ENCODE measurements at places on chromosomes 7 and 10.

GRCh38 chr7:157760004-157760730 lies 423.4 kb downstream of the DNAJB6 start:
- no peak for DNase-seq

DNA sequence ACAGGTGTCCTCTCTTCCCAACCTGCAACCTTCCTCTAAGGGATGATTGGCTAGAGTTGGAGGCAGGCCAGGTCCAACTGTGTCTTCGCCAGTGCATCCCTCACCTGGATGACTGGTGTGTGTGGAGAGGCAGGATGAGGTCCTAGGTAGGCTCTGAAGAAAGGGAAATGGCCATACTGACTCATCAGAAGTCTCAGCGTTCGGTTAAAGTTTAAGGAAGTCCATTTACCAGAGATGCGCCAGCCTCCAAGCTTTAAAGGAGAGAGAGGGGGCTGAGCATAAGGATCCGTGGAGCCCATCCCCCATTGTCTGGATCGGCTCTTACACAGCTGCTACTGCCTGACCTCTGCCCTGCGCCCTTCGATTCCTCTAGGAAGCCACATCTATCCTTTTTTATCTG lies 4.4 kb downstream of the KEL start:
- no peak for DNase-seq

GRCh38 chr7:105742787-105743186 lies 133.6 kb downstream of the ATXN7L1 start:
- DNase-seq, result no peak

DNA sequence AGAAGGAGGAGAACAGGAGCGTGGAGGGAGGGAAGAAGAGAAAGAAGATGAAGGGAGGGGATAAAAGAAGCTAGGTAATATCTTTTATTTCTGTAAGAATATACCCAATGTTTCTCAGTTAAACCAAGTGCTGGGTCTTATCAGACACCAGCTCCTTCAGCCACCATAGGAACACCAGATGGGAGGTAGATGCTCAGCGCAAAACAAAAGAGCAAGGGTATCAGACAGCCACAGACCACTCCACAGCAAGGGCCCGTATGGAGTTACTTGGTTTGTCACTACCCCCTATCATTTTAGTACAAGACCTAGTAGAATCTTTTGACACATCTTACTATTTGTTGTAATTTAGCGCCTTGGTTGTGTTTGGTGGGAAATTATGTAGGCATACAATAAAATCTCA lies 65.9 kb upstream of the FAM133B start:
- no peak for DNase-seq

GRCh38 chr7:115221456-115221855 lies 299.6 kb downstream of the MDFIC start:
- no peak for DNase-seq

DNA sequence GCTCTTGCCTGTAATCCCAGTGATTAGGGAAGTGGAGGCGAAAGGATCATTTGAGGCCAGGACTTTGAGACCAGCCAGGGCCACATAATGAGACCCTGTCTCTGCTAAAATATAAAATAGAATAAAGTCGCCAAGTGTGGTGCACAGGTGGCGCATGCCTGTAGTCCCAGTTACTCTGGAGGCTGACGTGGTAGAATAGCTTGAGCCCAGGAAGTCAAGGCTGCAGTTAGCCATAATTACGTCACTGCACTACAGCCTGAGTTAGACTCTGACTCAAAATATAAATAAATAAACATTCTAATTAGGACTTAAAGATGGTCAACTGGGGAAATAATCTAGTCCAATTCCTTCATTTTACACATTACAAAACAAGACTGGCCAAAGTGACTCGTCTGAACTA lies 768 bp downstream of the CHCHD2 start:
- peak; percentile 12 for DNase-seq

GRCh38 chr10:49289480-49289879 lies 9.5 kb upstream of the C10orf71 start:
- DNase-seq, result no peak

GRCh38 chr10:90313576-90314325 lies 544.1 kb downstream of the HTR7 start:
- no peak for DNase-seq

- DNase-seq, result no peak
Observed at GRCh38 chr10:80158598-80159127, 26.1 kb downstream of the PLAC9 start.

- no peak for DNase-seq
Observed at GRCh38 chr7:3466261-3466660, 165.2 kb downstream of the SDK1 start.

DNA sequence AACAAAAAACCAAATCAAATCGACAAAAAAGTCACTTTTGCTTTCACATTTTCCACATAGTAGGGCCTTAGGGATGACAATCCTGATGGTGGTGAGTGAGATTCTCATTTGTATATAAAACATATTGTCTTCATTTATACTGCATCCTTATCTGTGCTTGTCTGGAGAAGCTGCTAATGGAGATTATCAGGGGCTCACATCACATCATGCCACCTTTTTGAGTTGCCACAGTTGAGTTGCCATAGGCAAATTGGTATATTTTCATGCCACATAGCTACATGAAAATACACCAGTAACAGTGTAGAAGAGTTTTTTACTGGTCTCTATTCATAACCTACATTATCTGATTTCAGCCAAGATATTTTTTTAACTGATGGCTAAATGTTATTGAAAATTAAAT lies 85.3 kb downstream of the CNTNAP2 start:
- no peak for DNase-seq

GRCh38 chr7:155842496-155843265 lies 30.4 kb upstream of the SHH start:
- DNase-seq, result no peak

DNA sequence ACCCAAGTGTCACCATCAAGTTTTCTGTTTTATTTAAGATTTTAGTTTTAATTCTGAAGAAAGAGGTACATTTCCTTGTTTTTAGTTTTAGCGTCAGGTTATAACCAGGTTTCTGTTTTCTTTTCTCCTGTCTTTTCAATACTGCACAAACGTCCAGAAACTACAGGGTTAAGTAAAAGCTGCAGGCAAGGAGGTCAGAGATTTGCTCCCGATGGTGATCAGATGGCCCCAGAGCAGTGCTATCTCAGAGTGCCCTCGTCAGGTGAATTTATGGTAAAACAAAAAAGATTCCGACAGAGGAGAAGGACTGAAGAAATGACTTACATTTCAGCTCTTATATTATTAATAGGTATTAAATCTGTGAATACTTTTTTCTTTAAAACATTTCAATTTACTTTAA lies 128.2 kb downstream of the STRA8 start:
- DNase-seq, result no peak

GRCh38 chr10:35501923-35502322 lies 103.2 kb upstream of the GJD4 start:
- no peak for DNase-seq

DNA sequence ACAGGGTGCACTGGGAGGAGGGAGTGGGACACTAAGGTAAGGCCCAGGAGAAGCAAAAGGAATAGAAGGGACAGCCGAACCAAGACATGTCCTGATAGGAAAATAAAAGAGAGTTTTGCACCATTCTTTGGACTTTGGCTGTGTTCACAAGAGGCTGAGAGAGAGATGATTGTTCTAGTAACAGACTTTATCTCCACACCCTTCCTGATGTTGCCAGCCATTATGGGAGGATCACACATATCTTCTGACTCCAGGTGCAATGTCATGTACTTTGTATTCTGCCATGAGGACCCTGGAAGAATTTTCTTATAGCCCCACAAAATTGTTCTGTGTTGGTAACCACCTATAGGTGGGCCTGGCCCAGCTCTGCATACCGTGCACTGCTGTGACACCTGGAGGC lies 11.4 kb downstream of the LSMEM1 start:
- DNase-seq, result no peak

GRCh38 chr7:137789215-137789882 lies 57.4 kb downstream of the DGKI start:
- no peak for DNase-seq

- DNase-seq, result no peak
Observed at GRCh38 chr7:34421526-34421925, 236.5 kb upstream of the NPSR1 start.

DNA sequence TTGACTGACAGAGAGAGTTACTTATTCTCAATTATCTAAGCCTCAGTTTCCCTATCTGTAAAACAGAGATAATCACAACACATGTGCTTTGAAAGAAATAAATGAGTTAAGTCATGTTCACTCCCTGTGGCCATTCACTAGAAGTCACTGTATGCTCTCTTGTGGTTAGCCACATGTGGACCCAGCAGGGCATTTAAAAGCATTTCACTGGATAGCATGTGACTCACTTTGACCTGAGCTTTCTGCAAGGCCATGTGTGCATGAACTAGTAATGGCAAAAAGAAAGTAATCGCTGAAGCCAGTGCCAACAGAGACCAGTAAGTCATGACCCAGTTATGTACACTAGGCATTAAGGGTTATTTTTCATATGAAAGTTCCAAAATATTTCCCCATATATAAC lies 557.0 kb upstream of the IGFBP3 start:
- DNase-seq, result no peak

DNA sequence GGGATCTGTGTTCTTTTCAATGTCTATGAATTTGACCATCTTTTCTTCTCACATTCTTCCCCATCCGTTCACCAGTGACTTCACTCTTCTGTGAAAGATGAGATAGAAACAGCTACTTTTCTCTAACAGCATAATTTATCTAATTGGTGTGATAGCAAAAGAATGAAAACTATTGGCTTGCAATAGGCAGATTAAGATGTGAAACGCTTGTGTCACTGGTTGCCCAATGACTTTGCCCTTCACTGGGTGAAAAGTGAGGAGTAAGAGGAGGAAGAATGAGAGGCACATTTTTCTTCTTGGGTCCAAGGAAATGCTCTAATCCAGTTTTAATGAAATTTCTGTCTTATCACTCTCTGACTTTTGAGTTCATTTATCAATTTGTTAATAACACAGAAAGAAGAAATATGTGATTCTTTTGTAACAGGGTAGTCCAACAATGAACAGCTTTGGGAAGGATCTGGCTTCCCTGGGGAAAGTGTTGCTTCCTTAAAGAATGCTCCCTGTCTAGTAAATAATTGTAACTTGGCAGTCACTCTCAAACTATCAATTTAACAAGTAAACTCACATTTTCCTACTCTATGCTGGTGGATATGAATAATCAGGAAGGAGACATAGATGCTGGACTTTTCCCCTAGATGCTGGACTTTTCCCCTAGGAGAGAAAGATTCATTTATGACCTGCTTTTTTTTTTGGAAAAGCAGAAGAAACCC lies 35.1 kb downstream of the BET1 start:
- DNase-seq, result no peak

GRCh38 chr10:63716016-63716580 lies 194.9 kb downstream of the REEP3 start:
- no peak for DNase-seq

GRCh38 chr7:87933953-87934698 lies at the start of gene ADAM22:
Gene ADAM22 (plus strand): TSS chr7:87934251. CDS start chr7:87934466, 215 bp downstream.
- DNase-seq, result peak; percentile 75

DNA sequence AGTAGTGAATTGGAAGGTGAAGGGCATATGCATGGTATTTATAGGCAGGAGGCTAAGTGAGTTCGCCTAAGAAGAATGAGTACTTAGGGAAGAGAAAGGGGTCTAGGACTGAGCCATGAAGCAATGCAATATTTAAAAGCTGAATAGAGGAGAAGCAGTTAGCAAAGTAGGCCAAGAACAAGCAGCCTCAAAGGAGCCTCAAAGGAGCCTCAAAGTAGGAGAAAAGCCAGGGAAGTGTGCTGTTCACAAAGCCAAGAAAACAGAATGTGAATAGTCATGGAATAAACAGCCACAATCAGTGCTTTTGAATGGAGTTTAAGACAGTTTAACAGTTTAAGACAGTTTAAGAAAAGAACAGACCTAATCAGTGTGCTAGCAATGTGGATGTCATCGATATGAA lies 762.0 kb downstream of the SORCS1 start:
- DNase-seq, result no peak

DNA sequence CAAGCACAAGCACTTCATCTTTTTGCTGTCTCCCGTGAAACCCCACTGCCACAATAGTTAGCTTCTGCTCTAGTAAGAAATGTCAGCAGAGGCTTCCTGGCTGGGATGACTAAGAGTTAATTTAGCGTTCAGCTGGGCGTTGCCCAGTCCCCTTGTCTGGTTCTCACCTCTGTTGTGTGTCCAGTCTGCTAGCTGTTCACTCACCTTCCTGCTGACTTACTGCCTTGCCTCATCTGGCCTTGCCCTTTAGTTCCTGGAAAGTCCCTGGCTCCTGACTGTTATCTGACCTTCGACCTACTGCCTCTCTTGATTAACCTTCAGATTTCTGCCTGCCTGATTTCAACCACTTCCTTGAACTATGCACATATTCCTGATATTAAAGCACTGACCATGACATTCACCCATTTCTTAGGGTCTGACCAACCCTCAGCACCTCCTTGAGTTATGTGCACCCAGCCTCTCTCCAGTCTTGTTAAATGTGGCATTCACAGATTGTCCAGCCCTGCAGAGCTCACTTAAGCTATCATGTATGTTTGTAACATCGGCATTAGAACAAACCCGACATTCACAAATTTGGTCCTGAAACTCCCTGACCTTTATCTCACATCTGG lies 30.3 kb downstream of the C7orf33 start:
- no peak for DNase-seq

GRCh38 chr10:43119416-43120115 lies 18.7 kb upstream of the CSGALNACT2 start:
- DNase-seq, result no peak

- DNase-seq, result no peak
Observed at GRCh38 chr7:234708-235553, 42.6 kb downstream of the FAM20C start.

DNA sequence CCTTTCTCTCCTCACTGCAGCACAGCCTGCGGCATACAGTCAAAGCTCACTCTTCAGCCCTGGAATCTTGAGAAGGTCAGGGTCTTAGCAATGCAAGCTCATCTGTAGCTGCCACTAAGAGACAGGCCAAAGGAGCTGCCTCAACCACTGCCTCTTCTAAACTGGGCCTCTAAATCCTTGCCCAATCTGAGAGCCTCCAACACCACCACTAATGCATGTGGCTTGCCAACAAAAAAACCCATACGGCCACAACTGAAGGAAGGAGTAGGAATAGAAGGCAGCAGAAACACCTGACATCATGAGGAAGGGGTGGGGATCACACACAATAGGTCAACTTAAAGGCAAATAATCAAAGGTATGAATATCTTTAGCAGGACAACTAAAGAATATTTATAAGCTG lies 183.8 kb downstream of the SRPK2 start:
- DNase-seq, result no peak

- DNase-seq, result no peak
Observed at GRCh38 chr7:157002819-157003421, 7.5 kb downstream of the MNX1 start.

- DNase-seq, result no peak
Observed at GRCh38 chr7:136953386-136953785, 84.9 kb downstream of the CHRM2 start.

All from activated CD4-positive, alpha-beta T cell treated with anti-CD3 and anti-CD28 coated beads, Interleukin-2, amount 50 U/mL, for 48 hours (primary cell).